Activated CD8-positive, alpha-beta T cell treated with anti-CD3 and anti-CD28 coated beads, Interleukin-2, amount 10 ng/mL, durations not matched to agents 7 days and 5 days (primary cell): ENCODE measurements at places on chromosomes 1 and 21. TPM values are rescaled to one million over a fixed set of nuclear protein-coding genes. Genes with fewer than 3 reads are reported as not detected.

DNA sequence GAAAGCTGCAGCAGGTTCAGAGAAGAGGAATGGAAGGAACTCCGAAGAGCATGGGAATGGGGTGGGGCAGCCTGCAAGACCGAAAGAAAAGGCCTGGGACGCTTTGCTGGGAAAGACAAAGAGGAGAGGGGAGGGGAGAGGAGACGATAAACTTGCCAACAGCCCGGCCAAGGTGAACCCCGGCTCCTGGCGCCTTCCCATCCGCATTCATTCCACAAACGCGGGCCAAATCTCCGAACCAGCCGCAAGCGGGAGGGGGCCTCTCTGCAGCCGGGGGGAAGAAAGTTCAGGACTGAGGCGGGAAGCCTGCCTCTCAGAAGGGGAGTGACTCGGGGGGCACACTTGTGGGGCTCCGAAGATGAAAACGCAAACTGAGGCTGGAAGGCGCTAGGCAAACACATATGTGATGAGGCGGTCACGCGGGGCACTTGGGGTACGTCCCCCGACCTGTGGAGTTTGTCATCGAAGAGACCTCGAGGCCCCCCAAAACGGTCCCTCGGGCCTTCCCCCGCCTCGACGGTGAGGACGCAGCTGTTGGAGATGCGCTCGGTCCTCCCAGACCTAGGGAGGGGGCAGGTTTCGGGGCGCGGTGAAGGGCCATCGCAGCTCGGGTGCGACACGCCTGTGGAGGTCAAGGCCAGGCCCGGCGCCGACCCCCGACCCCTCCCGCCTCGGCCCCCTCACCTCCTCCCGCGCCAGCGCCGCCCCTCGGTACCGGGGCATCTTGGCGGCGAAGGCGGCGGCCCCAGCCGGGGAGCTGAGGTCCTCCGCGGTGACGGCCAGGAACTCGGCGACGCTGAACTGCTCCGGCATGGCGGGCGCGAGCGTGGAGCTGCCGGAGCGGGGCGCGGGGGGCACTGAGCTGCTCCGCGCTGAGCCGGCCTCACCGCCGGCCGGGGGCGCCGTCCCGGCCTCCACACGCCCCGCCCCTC, at the start of gene ASAP3:
Gene ASAP3 (minus strand): TSS at position 859 of the 932 bp plus-strand sequence. CDS start 46 bp downstream, at position 813.
- peak within 1 kb of the TSS; percentile 79 for H3K27ac ChIP-seq
- DNase-seq: no peak
- peak within 1 kb of the TSS; percentile 79 for H3K4me3 ChIP-seq
- peaks cover 63% of the 10 kb centered on the region for H3K27me3 ChIP-seq
- H3K4me1 ChIP-seq: peaks cover 17% of the 10 kb centered on the region

- H3K4me1 ChIP-seq: peaks cover 25% of the 10 kb centered on the region
- no peak overlapping the region for H3K27ac ChIP-seq
- no peaks in the 10 kb centered on the region for H3K36me3 ChIP-seq
- peaks cover 25% of the 10 kb centered on the region for H3K27me3 ChIP-seq
- DNase-seq: no peak
- no peak overlapping the region for H3K4me3 ChIP-seq
Observed at GRCh38 chr1:226310637-226311195, 1.8 kb upstream of the LIN9 start.

GRCh38 chr1:115652236-115652788, 10.5 kb downstream of the VANGL1 start:
- no peak overlapping the region for H3K4me3 ChIP-seq
- no peak for DNase-seq
- peaks cover 27% of the 10 kb centered on the region for H3K36me3 ChIP-seq
- H3K27me3 ChIP-seq: no peaks in the 10 kb centered on the region
- no peak overlapping the region for H3K27ac ChIP-seq
- peaks cover 18% of the 10 kb centered on the region for H3K4me1 ChIP-seq

DNA sequence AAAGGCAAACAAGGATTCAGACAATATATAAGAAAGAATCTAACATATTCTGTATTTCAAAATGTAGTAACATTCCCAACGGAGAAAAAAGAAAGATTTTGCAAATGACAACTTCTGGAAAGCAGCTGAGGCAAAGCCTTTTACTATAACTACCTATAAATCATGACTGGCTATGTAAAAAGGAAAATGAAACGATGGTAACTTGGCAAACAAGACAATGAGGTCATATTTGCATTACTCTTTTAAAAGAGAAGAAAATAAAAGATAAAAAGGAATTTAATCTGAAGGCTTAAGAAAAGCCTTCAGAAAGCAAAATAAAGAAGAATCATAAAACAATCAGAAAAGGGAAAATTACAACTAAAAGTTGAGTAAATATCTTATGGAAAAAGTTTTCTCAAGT, 25.1 kb upstream of the ASPM start:
- peaks cover 28% of the 10 kb centered on the region for H3K36me3 ChIP-seq
- H3K4me1 ChIP-seq: no peaks in the 10 kb centered on the region
- no peak overlapping the region for H3K27ac ChIP-seq
- no peaks in the 10 kb centered on the region for H3K27me3 ChIP-seq
- no peak for DNase-seq

DNA sequence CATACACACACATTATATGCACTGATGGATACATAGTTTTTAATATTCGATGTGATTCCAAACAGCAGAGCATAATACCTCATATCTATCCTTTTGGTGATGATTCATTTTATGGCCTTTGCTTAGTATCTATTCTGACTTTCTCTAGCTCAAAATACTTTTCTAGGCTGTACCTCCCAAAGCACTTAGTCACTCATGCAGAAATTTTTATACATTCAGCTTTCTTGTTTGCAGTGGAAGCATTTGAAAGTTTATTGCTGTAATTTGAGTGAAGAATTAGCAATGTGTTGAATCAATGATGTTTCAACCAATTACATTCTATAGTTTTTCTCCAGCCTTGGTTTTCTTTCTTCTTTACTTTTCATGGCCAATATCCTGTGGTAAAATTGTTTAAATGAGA, 66.7 kb downstream of the LBR start:
- no peak for DNase-seq
- no peak overlapping the region for H3K4me3 ChIP-seq
- peaks cover 15% of the 10 kb centered on the region for H3K27me3 ChIP-seq
- no peaks in the 10 kb centered on the region for H3K36me3 ChIP-seq
- no peak overlapping the region for H3K27ac ChIP-seq
- peaks cover 4% of the 10 kb centered on the region for H3K4me1 ChIP-seq

GRCh38 chr1:205267306-205267902, 39.7 kb downstream of the TMCC2 start:
- peaks cover 15% of the 10 kb centered on the region for H3K4me1 ChIP-seq
- H3K27ac ChIP-seq: no peak overlapping the region
- no peaks in the 10 kb centered on the region for H3K36me3 ChIP-seq
- H3K27me3 ChIP-seq: no peaks in the 10 kb centered on the region
- DNase-seq: no peak

DNA sequence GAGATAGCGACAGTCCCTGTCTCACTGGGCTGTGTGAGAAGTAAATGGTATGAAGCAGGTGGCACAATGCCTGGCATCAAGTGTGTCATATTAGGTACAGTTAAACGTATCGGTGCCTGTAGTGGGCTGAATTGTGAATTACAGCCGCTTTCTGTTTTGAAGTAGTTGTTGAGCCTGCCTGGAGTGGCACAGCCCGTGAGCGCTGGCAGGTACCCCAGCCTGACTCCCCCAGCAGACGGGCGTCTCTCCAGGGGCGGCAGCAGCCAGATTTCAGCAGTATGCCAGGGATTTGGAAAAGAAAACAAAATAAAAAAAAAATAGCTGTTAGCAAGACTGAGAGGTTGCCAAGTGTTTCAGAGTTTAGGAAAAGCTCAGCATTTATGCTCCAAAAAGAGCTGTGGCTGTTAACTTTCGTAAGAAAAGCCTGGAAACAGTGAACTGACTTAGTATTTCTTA, 26.6 kb upstream of the GPR153 start:
- no peaks in the 10 kb centered on the region for H3K4me1 ChIP-seq
- no peaks in the 10 kb centered on the region for H3K27me3 ChIP-seq
- no peak for DNase-seq
- peaks cover 2% of the 10 kb centered on the region for H3K36me3 ChIP-seq
- no peak overlapping the region for H3K4me3 ChIP-seq

DNA sequence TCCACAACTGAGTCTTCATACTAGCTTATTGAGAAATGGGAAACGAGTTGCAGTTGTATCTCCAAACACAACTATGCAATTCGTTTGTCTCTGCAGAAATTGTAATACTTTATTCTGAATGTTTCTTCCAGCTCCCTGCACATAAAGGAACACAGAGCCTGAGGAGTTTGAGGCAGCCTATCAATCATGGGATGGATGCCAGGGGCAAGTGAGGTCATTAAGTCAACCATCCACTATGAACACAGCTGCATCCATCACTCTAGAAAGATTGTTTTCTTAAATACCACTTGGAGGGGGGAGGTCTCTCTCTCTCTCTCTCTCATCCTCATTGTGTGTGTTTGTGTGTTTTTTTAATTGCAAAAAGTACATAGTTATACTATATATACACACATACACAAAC, 2.9 kb upstream of the PSMB2 start:
- H3K27ac ChIP-seq: no peak overlapping the region
- peaks cover 6% of the 10 kb centered on the region for H3K36me3 ChIP-seq

DNA sequence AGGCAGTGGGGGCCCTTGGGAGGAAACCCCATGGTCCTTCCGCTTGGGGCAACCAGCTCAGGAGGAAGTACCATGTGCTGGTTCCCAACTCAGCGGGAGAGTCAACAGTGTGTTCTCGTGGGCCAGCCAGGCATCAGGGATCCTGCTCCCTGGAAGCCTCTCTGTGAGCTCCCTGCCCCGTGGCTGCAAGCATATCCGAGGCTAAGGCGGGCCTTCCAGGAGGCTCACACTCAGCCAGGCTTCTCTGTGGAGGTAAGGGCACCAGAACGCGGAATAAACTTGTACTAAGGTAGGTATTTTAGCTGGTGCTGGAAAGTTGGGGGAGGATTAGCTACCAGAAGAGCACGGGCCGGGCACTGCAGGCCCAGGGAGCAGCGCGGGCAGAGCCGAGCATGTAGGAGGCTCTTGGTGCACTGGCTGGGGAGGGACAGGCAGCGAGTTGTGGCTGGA, 74.7 kb upstream of the POU3F1 start:
- DNase-seq: no peak
- no peak overlapping the region for H3K27ac ChIP-seq
- H3K4me1 ChIP-seq: no peaks in the 10 kb centered on the region
- H3K36me3 ChIP-seq: no peaks in the 10 kb centered on the region
- H3K4me3 ChIP-seq: no peak overlapping the region

DNA sequence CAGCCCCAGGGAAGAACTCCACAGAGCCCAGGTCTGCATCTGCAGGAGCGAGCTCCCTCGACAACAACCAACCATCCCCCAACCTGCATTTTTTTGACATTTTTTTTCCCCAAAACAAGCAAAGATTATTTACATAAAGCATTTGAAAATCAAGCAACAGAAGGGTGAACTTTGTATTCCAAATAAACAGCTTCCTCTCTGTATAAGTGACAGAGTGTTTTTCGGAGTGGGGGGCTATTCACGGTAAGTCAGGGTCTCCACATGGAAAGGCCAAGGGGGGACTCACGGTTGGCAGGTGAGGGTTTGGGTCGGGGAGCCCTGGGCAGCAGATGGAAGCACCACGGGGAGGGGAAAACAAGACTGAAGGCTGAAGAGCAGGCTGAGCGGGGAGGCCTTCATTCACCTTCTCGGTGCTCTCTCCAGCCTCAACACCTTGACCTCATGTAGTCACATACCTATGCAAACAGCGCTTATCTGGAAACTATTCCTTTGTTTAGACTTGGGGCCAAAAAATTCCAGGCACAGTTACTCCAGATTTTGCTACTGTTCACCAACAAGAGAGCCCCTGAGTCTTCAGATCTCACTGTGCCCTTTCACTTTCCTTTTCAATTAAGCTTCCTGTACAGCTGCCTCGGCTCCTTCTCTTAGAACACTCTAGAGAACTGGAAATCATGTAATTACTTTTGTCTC, 27.6 kb downstream of the C2CD2 start:
- DNase-seq: peak; percentile 65
- peaks cover 61% of the 10 kb centered on the region for H3K4me1 ChIP-seq
- H3K27me3 ChIP-seq: no peaks in the 10 kb centered on the region
- H3K27ac ChIP-seq: peak overlapping the region; percentile 98

GRCh38 chr1:66399888-66400529, 133.9 kb upstream of the SGIP1 start:
- H3K4me1 ChIP-seq: peaks cover 18% of the 10 kb centered on the region
- H3K36me3 ChIP-seq: no peaks in the 10 kb centered on the region
- H3K4me3 ChIP-seq: no peak overlapping the region
- DNase-seq: no peak
- no peak overlapping the region for H3K27ac ChIP-seq
- no peaks in the 10 kb centered on the region for H3K27me3 ChIP-seq

GRCh38 chr1:109906160-109906838, 4.3 kb upstream of the CSF1 start:
- peaks cover 9% of the 10 kb centered on the region for H3K36me3 ChIP-seq
- H3K27ac ChIP-seq: peak overlapping the region; percentile 97
- peaks cover 66% of the 10 kb centered on the region for H3K4me1 ChIP-seq
- peak overlapping the region; percentile 67 for H3K4me3 ChIP-seq

GRCh38 chr1:62198069-62198780, 3.6 kb downstream of the L1TD1 start:
- H3K4me1 ChIP-seq: no peaks in the 10 kb centered on the region
- H3K27ac ChIP-seq: no peak overlapping the region
- H3K36me3 ChIP-seq: no peaks in the 10 kb centered on the region
- no peak overlapping the region for H3K4me3 ChIP-seq
- DNase-seq: no peak
- peaks cover 19% of the 10 kb centered on the region for H3K27me3 ChIP-seq

DNA sequence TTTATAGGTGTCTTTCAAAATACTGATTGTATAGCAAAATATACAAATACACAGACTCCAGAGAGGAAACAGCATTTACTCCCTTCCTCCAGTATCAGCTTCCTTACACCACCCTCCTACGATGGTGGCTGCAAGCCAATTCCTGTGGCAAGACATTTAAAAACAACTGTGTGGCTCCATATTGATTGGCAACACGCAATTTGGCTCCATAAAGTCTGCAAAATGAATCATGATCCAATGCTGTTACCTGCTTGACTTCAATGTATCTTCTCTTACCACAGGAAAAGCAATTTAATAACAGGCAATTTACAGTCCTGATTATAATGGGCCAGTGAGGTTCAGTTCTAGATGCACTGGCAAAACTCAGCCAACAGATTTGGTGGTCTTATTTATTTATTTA, 19.7 kb upstream of the ATP6V1G3 start:
- H3K4me1 ChIP-seq: peaks cover 65% of the 10 kb centered on the region
- peaks cover 6% of the 10 kb centered on the region for H3K36me3 ChIP-seq
- no peak overlapping the region for H3K4me3 ChIP-seq

The OR2M3 gene
- not detected for total RNA-seq

The ADAMTS4 gene
- 2.1 TPM for total RNA-seq

The C1orf210 gene
- not detected for total RNA-seq

The OR10J1 gene
- total RNA-seq: not detected

The ST6GALNAC5 gene
- total RNA-seq: not detected

The IL6R gene
- 0.53 TPM for total RNA-seq

The NUDT17 gene
- total RNA-seq: 2.2 TPM

The NCAM2 gene
- total RNA-seq: not detected

The DENND2D gene
- 262 TPM for total RNA-seq

The PIP5K1A gene
- total RNA-seq: 64.9 TPM
